ENCODE measurements at places on chromosomes 16 and 17. TPM values are rescaled to one million over a fixed set of nuclear protein-coding genes. Genes with fewer than 3 reads are reported as not detected.
A peak's percentile ranks its signal among the peaks of the same experiment; 100 is the strongest.

The TMC5 gene
- 46.8 TPM for total RNA-seq

DNA sequence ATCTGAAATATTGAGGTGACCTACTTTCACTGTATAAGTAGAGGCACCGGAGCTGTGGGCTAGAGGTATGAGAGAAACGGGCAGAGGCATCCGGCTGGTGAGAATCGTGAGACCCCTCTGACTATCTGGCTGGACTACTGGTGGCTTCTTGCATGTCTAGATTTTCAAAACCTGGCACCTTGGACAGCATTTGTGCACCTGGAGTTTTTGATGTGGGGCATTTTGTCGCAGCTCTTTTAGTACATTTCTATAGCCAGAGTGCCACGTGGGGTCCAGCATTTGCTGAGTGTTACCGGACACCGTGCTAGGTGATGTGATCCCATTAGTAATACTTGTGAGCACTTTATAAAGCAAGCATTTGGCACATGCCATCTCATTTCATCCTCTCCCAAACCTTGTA lies 32.6 kb upstream of the SHISA9 start:
- DNase-seq, result no peak

DNA sequence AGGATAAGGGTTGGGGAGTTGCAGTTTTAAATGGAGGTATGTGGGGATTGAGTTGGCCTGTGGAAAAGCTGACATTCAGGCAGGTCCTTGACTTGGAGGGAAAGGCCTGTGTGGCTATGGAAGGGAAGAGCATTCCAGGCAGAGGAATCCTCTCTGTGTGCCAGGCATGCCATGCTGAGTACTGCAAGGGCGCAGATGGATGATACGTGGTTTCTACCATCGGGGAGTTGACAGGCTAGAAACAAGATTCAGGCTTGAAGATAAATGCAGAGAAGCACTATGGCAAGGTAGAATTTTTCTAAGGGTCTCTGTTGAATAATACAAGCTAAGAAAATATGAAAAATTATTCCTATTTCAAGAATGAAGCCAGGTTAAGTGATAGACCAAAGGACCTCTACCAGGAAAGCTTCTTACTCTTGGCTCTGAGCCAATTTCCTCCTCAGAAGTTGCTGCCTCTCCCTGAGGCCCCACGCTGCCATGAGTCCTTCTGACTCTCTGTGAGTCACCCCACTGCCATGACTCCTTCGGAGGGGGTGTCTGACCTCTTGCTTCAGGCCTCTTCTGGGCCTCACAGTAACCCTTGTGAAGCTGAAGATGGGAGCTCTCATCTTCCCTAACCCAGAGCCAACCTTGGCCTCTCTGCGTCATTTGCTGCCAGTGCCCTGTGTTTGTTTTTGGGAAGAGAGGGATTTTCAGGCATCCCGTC lies 75.8 kb downstream of the WNT3 start:
- peak; percentile 47 for DNase-seq

The SMARCE1 gene
- 90.5 TPM for total RNA-seq

The MAP2K6 gene
- total RNA-seq, result 20.1 TPM

- no peak for DNase-seq
Observed at GRCh38 chr16:47851146-47851545, 304.6 kb downstream of the ABCC12 start.

DNA sequence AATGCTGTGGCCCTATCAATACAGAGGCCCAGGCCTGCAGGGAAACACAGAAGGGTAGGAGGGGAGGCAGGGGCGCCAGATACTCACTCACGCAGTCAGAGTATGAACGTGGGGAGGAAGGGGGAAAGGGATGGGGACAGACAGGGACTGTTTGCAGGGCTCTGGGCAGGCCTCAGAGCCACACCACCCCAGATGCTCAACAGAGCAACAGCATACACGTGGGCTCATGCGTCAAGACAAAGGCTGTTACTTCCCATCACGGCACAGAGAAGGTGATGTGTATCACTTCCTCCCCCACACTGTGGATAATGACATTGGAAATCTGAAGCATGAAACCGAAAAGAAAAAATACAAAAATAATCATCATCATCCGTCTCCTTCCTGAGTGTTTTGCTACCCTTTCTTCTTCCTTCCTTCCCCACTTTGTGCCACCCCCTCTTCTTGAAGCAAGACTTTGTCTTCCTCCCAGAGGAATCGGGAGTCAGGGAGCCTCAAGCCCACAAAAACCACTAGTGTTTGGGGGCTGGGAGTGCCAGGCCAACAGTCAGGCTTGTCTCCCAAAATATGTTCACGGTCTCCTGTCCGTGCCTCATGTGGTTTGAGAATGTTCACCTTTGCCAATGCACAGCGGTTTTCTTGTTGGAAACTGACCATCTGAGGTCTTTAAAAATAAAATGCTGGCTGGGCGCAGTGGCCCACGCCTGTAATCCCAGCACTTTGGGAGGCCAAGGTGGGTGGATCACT lies 20.1 kb downstream of the SLC39A11 start:
- DNase-seq, result no peak

- DNase-seq, result no peak
Observed at GRCh38 chr17:64783556-64784352, 121.6 kb upstream of the SMURF2 start.

DNA sequence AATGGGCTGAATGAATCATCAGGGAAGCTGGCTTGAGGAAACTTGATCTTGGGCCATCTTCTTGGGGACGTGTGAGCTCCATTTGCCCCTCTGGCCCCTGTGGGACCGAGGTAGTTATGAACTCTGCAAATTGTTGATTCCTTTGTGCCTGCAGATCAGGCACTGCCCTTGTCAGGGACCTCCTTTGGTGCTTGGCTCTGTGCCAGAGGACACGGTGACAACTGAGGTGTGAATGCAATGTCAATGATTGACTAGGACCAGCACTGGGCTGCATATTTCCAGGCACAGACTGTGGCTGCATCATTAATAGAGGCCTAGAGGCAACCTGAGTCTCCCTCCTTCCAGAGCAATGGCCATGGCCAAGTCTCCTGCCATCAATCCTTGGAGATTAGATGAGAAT lies 23.8 kb downstream of the PDILT start:
- DNase-seq, result peak; percentile 65

The TCAP gene
- 2.0 TPM for total RNA-seq

GRCh38 chr17:60229188-60229802 lies 79.5 kb downstream of the CA4 start:
- DNase-seq, result no peak

DNA sequence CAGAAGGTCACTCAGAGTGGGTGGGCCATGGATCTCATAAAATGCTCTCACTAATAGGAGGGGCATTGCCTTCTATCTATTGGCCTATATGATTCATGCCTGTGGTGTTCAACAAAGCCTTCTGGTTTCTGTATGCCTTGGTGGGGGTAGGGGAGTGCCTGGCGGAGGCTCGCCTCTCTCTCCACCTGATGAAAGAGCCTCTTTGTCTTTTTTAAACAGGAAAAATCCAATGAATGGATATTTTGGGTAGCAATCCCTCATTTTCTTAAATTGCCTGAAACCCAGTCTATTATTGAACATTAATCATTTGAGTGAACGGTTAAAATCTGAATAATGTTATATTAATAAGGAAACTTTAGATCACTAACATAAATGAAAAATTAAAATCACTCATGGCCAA lies 90.6 kb downstream of the TOX3 start:
- no peak for DNase-seq

The LMF1 gene
- 19.6 TPM for total RNA-seq

DNA sequence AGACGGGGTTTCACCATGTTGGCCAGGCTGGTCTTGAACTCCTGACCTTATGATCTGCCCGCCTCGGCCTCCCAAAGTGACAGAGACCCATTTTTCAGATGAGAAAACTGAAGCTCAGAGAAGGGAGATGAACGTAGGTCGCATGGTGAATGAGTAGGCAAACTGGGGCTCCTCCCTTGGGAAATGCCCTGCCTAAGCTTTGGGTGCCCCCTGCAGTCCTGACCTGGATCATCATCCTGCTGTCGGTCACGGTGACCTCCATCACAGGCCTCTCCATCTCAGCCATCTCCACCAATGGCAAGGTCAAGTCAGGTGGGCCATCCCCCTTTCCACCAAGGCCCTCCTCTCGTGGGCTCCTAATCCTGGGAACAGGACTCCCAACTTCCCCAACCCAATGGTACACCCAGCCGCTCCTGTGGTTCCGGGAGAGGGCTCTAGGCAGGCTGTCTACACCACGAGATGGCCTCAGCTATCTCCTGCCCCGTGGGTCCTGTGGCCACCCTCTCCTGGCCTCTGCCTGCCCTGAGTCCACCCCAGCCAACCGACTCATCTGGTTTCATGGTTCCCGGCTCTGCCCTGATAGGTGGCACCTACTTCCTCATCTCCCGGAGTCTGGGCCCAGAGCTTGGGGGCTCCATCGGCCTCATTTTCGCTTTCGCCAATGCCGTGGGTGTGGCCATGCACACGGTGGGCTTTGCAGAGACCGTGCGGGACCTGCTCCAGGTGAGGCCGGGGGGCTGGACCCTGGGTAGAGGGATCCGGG lies 4.7 kb downstream of the SLC12A3 start:
- DNase-seq, result peak; percentile 23

Data from mucosa of gallbladder (tissue), 1 donor.